Cardiac muscle cell (in vitro differentiated cells and primary cell): ENCODE measurements at places on chromosomes 6 and 20.

DNA sequence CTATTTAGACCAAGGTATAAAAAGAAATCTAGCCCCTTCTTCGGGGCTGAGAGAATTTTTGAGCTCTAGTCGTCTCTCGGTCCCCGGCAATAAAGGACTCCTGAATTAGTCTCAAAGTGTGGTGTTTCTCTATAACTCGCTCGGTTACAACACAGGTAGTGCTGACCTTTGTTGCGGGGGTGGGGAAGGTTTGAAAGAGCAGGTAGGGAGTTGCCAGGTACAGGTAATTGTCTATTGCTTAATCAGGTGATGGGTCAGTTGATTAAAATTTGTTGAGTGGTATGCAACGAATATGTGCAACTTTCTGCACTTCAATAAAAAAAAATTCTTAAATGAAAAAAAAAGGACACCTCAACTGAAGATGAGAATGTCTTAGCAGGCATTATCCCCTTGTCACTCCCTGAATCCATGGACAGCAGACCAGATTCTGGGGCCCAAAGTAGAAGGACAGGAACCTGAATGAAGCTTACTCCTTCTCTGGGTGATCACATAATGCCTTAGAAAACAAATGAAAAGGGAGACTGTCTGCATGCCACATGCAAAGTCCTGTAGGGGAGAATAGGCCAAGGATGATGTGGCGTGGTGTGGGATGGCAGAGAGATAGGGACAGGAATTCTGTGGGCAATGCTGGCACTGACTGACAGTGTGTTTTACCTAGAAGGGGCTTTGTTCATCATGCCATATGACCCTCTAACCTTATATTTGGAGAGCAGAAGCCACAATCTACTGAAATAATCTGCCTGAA, 157.6 kb upstream of the OLIG3 start:
- DNase-seq: no peak

- DNase-seq: peak; percentile 74
These were observed 66.0 kb downstream of the ZBTB2 start for GRCh38 chr6:151325075-151326050.

GRCh38 chr20:5168651-5169396, 42.0 kb downstream of the CDS2 start:
- DNase-seq: peak; percentile 56

DNA sequence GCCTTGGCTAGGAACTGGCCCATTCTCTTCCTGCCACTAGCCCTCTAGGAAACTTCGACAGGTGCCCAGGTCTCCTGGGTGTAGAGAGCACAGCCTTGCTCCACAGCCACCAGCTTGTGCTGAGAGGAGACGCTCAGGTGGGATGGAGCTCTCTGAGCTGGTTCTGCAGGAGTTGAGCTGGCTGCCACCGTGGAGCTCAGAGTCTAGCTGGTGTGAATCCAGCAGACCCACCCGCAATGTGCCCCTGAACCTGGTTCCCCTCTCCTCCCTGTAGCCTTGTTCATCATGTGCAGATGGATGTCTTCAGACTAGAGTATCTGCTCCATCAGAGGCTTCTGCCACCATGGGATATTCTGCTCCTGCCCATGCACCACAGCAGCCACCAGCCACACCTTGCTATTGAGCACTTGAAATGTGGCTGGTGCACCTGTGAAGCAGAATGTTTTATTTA, 222.5 kb downstream of the SYNDIG1 start:
- no peak for DNase-seq

- DNase-seq: no peak
These were observed 161.8 kb upstream of the KCNK16 start for GRCh38 chr6:39484276-39484675.

GRCh38 chr20:4811257-4811656, 89.5 kb downstream of the PRND start:
- no peak for DNase-seq

GRCh38 chr6:143615785-143616184, 62.0 kb upstream of the PHACTR2 start:
- no peak for DNase-seq

DNA sequence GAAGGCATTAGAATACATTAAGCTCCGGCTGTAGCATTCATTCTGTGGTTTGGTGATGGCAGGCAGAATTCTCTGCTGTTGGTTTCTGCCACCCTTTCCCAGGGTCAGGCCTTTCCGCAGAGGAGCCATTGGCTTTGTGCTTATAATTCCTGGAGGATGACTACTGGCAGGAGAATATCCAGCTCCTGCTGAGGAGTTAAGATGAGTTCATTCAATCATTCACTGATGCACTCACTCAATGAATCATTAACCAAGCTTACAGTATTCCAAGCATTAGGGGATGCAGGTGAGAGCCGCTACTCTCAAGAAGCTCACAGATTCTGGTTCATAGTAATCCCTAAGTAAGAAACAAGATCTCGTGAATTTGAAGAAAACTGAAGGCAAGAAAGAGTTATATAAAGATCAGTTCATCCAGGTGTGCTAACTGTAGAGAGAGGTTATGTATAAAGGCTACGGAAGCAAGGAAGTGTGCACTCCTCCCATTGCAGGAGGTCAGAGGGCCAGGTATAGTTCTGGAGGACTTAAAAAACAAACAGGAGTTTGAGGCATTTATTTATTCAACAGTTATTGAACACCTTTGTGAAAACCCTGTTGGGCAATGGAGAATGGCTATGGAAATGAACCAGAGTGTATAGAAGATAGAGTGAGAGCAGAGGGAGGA, 75.5 kb downstream of the HMGN3 start:
- no peak for DNase-seq

DNA sequence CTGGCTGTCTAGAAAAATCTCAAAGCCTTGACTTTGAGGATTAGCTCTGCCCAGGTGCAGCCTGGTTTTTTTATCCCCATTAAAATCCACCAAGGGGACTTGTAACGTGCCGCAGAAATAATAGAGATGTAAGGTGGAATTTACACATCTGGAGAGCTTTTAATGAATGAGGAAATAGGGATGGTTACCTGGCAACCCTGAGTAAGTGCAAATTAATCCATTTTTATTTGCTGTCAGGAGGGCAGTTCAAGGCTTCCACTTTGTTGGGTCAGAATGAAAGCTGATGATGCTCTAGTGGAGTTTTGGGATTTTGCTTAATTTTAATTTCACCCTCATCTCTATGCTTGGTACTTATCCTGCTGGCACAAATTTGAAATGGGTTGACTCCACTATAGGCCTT, 163.4 kb upstream of the CEP162 start:
- DNase-seq: no peak

DNA sequence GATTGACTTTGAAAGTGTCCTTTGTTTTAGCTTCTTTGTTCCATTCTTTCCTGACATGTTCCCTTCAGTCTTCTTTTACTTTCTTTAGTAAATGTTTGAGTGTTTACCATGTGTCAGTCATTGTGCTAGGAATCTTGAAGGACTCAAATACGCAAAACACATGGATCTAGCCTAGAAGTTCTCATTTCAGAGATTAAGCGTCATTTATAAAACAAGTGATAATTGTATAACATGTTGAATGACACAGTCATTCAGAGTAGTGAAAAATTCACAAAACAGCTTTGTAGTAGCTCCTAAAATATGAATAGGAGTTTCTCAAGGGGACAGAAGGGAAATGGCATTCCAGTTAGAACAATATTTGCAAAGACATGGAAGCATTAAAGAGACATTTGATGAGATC, 66.9 kb downstream of the MACROD2 start:
- no peak for DNase-seq

- DNase-seq: no peak
These were observed 30.4 kb downstream of the ELOVL2 start for GRCh38 chr6:11013721-11014070.

- DNase-seq: no peak
These were observed 876 bp upstream of the DSP start for GRCh38 chr6:7540595-7540994.

DNA sequence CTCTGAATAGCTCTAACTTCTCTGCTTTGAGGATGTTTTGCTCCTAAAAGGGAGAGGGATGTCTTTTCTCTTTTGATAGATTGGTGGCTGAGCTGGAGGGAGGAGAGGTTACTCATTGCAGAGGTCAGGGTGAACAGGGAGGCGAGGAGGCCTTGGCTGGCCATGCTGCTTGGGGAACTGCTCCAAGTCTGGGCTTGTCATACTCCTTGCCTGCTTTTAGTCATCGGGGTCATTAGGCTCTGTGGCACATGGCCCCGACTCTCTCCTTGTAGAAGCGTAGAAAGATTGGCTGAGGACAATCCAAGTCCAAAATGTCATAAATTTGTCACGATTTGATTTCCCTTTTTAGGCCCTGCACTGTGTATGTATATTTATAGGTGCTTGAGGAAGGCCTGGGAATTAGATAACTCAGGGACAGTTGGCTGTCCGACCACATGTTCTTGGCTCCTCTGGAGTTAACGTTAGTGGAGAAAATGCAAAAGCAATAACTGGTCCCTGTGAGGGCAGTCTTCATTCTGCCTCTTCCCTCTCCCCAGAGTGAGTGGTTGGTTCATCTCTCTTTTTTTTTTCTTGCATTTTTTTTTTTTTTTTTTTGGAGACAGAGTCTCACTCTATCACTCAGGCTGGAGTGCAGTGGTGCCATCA, 160.1 kb downstream of the SCP2D1 start:
- DNase-seq: no peak

DNA sequence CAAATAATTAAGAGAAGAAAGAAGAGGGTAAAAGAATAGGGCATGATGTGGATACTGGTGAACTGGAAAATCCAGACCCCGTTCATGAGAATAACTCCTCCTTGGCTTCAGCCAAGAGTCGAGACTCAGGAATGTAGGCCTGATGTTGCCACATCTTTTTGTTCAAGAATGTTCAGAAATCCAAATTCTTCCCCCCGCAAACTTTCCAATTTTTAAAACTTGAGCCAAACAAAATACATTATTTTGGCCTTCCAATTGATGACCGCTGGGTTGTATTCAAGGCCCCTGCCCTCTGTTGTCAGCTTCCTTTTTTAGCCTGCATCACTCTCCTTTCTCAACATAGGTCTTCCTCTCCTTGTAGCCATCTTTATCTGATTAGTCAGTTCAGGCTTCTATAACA, 106.1 kb downstream of the TNFAIP3 start:
- no peak for DNase-seq

- DNase-seq: no peak
These were observed 22.2 kb downstream of the RRBP1 start for GRCh38 chr20:17659801-17660200.

- no peak for DNase-seq
These were observed 847.0 kb upstream of the MAP3K7 start for GRCh38 chr6:91433660-91434534.

DNA sequence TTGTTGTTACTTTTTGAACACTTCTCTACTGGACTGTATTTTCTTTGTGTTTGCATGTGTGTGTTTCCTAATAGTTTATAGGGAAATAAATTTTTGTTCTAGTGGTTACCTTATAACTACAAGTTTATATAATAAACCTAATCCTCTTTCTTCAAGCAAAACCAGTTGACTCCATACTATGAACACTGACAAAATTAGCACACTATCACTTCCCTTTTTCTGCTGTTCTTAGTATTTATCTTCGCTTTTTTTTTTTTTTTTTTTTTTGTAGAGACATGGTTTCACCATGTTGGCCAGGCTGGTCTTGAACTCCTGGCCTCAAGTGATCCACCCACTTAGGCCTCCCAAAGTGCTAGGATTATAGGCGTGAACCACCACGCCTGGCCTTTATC, 25.0 kb upstream of the C6orf62 start:
- DNase-seq: no peak

DNA sequence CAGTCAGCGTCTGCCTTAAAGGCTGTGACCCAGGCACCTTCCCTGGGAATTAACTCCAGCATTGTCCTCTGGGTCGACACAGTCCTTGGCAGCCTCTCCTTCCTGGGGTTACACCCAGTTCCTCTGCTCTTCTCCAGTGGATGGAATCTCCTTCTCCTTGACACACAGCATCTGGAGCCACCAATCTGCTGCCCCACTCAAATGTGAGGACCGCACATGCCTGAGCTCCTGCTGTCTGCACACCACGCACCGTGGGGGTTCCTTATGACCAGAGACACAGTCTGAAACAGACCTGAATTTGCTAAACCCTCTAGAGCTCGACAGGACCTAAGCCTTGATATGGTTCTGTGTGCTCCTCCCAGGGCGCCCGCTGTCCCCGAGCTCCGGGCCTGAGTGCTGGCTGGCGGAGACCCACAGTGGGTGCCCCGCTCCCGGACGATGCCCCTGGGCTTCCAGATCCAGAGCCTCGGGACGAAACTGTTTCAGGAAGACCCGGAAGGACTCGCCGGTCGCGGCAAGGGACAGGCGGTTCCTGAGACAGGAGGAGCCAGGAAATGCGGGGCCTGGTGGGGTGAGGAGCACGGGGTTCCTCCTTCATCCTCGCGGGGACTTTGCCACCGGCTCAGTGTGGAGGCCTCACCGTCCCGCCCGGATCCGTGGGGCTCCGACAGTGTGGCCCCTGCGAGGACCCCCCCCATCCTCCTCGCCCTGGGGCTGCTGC, 2.5 kb upstream of the RAET1G start:
- DNase-seq: peak; percentile 38

- DNase-seq: no peak
These were observed 42.8 kb downstream of the GFOD1 start for GRCh38 chr6:13444604-13445003.

- DNase-seq: no peak
These were observed 18.0 kb downstream of the EXOC2 start for GRCh38 chr6:674956-675355.

DNA sequence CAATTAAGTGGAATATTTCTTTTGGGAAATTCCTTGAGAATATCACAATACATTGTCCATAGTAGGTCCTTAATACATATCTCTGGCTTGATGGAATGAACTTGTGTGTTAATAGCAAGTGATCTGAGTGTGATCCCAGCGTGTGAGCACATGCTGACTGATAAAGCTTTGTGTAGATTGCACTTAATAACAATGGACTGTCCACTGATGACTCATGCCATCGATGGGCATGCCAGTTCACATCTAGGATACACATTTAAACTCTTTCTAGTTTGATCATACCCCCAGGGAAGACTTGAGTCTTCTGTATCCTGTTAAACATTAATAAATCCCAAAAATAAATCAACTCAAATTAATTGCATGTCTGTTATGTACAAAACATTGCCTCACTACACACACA, 454.3 kb upstream of the SPTLC3 start:
- no peak for DNase-seq

GRCh38 chr6:114009192-114009591, 38.2 kb upstream of the HDAC2 start:
- DNase-seq: no peak

DNA sequence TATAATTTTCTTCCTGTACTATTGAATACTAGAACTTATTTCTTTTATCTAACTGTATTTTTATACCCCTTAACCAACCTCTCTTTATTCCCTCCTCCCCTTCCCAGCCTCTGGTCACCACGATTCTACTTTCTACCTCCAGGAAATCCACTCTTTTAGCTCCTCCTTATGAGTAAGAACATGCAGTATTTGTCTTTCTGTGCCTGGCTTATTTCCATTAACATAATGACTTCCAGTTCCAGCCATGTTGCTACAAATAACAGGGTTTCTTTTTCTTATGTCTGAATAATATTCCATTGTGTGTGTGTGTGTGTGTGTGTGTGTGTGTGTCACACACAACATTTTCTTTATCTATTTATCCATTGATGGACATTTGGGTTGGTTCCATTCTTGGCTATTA, 152.3 kb upstream of the OLIG3 start:
- DNase-seq: no peak

- no peak for DNase-seq
These were observed 25.5 kb downstream of the CST9L start for GRCh38 chr20:23542801-23543200.

- DNase-seq: peak; percentile 77
These were observed 179.2 kb downstream of the TMEM242 start for GRCh38 chr6:157143890-157144798.
